ENCODE measurements at places on chromosomes 13 and 19. TPM values are rescaled to one million over a fixed set of nuclear protein-coding genes. Genes with fewer than 3 reads are reported as not detected.
A peak's percentile ranks its signal among the peaks of the same experiment; 100 is the strongest.

Gene LINGO3
- not detected for total RNA-seq

DNA sequence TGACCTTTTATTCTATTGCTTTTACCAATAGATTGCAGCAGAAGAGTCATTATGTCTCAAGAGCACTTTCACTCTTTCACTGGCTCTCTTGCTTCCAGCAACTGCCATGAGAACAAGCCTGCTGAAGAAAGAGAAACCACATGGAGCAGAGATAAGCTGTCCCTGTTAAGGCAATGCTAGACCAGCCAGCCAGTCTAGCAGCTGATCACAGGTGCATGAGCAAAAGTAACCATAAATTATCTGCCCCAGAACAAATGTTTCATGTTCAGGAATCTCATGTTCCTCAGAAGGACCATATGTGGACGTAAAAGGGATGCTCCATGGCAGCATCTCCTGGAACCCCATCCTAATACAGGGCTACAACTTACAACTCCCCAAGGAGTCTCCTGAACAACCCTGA lies 20.4 kb upstream of the DCLK1 start:
- no peaks in the 10 kb centered on the region for H3K27me3 ChIP-seq
- peaks cover 18% of the 10 kb centered on the region for H3K4me1 ChIP-seq
- H3K27ac ChIP-seq: no peak overlapping the region

DNA sequence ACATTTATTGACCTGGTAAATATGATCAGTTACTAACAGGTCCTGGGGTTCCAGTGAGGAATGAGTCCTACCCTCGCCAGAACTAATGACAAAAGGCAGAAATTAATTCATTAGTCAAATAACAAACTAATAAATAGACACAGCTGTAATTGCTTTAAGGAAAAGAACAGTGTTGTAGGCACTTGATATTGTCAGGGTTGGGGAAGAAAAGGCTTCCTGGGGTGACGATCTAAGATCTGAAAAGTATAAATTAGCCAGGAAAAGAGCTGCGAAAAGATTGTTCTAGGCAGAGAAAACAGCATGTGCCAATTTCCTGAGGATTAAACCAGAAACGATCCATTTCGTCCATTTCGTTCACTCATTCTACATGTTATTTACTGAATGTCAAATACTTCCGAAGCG lies 670 bp upstream of the CHAF1A start:
- peak overlapping the region; percentile 17 for H3K27ac ChIP-seq
- H3K36me3 ChIP-seq: peaks cover 14% of the 10 kb centered on the region
- no peak for DNase-seq
- H3K4me1 ChIP-seq: peaks cover 8% of the 10 kb centered on the region

Gene PLIN4
- total RNA-seq: 0.16 TPM

Gene FOXO1
- 47.0 TPM for total RNA-seq

GRCh38 chr13:35909091-35909490 lies 222.1 kb downstream of the DCLK1 start:
- DNase-seq: no peak
- H3K27me3 ChIP-seq: no peaks in the 10 kb centered on the region
- no peaks in the 10 kb centered on the region for H3K4me1 ChIP-seq
- H3K4me3 ChIP-seq: no peak overlapping the region

DNA sequence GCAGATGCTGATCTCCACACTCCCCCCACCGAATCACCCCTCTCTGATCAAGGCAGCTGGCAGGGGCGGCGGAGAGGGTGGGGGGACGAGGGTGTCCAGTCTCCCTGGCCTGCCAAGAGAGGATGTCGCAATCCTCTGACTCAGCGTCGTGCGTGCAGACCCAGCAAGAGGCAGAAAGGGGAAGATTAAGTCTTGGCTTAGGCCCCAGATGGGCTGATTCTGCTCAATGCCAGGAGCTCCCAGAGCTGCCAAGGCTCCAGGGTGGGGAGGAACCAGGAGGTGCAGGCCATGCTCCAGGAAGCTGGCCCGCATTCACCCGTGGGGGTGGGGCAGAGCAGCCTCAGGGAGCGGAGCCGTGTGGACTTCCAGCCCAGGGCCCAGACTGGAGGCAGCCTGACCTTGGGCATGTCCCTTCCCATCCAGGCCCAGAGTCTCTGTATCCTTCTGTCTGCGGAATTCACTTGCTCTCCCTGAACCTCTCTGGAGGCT lies 6.6 kb upstream of the BCL3 start:
- H3K4me1 ChIP-seq: peaks cover 27% of the 10 kb centered on the region
- H3K36me3 ChIP-seq: no peaks in the 10 kb centered on the region
- no peaks in the 10 kb centered on the region for H3K27me3 ChIP-seq
- no peak overlapping the region for H3K4me3 ChIP-seq
- peak; percentile 92 for DNase-seq
- H3K27ac ChIP-seq: peak overlapping the region; percentile 44

Gene F7
- not detected for total RNA-seq

Data from SJCRH30 (cell line).